ENCODE measurements at places on chromosomes 2 and 18. TPM values are rescaled to one million over a fixed set of nuclear protein-coding genes. Genes with fewer than 3 reads are reported as not detected.

DNA sequence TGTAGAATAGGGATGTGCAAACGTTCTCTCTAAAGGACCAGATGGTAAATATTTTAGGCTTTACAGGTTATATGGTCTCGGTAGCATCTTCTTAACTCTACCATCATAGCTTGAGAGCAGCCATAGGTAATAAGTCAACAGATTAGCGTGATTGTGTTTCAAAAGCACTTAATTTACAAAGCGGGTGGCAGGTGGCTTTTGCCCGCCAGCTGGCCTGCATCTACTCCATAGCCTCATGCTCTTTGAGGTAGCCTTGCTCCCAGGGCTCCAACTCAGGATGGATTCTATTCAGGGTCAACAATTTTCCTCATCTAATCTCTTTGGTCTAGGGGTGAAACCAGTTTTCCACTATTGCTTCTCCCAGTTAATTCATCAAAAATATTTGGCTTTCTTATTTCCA is 5.0 kb upstream of the ATP9B start:
- H3K36me3 ChIP-seq: no peaks in the 10 kb centered on the region
- DNase-seq: no peak
- H3K27ac ChIP-seq: no peak overlapping the region
- H3K4me1 ChIP-seq: no peaks in the 10 kb centered on the region
- no peak overlapping the region for H3K4me3 ChIP-seq
- H3K27me3 ChIP-seq: peaks cover 5% of the 10 kb centered on the region

Gene PTPN4
- total RNA-seq: 52.6 TPM

GRCh38 chr2:43210467-43211303 is 15.7 kb downstream of the ZFP36L2 start:
- H3K4me1 ChIP-seq: no peaks in the 10 kb centered on the region
- no peaks in the 10 kb centered on the region for H3K36me3 ChIP-seq
- no peak overlapping the region for H3K4me3 ChIP-seq
- no peaks in the 10 kb centered on the region for H3K27me3 ChIP-seq
- peak; percentile 48 for DNase-seq

GRCh38 chr18:46398625-46399024 is 258.4 kb downstream of the LOXHD1 start:
- H3K36me3 ChIP-seq: no peaks in the 10 kb centered on the region
- H3K4me1 ChIP-seq: no peaks in the 10 kb centered on the region
- no peak for DNase-seq
- H3K4me3 ChIP-seq: no peak overlapping the region
- H3K27ac ChIP-seq: no peak overlapping the region

Gene HOXD4
- not detected for total RNA-seq

Gene IL36A
- total RNA-seq: not detected

- peaks cover 24% of the 10 kb centered on the region for H3K36me3 ChIP-seq
- H3K4me1 ChIP-seq: peaks cover 11% of the 10 kb centered on the region
- peak overlapping the region; percentile 100 for H3K4me3 ChIP-seq
- no peak for DNase-seq
Measured at GRCh38 chr2:55618025-55618274, 528 bp upstream of the PPP4R3B start.

DNA sequence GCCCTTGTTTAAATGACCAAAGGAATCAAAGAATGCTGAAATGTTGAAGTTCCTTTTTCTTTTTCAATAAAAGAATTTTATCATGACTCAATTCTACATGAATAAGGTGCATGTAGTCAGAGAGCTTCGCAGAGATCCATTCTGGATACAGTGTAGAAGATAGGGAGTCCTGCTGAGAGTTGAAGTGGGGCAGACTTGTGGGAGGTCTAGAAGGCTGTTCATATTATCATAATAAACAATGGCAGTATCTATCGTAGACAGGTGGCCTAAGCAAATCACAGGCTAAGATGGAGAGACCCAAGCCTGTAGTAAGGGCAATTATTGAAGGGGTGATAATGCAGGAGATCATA is 1322.0 kb upstream of the CELF4 start:
- no peak overlapping the region for H3K27ac ChIP-seq
- H3K4me1 ChIP-seq: no peaks in the 10 kb centered on the region
- no peak overlapping the region for H3K4me3 ChIP-seq

- H3K4me1 ChIP-seq: peaks cover 15% of the 10 kb centered on the region
- no peak overlapping the region for H3K27ac ChIP-seq
- no peaks in the 10 kb centered on the region for H3K36me3 ChIP-seq
- H3K4me3 ChIP-seq: no peak overlapping the region
- no peaks in the 10 kb centered on the region for H3K27me3 ChIP-seq
- DNase-seq: peak; percentile 19
Measured at GRCh38 chr18:3027370-3027891, 14.5 kb upstream of the LPIN2 start.

Gene SCN9A
- total RNA-seq: not detected

DNA sequence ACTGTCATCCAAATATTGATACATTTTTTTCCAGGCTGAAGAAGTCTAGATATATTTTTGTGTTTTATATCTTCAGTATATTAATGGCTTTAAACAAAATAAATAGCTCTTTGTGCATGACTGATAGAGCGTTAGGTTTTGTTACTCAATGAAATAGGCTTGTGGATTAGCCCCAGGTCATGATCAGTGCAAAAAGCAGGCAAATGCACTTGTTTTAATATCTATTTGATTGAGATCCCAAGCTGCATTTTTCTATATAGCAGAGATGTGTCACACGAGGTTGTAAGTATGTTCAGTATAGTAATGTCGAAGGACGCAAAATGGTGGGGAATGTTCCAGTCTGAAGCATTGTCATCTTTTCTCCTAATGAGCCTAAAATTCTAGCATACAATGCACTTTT is 198.5 kb downstream of the ZNF407 start:
- H3K27ac ChIP-seq: no peak overlapping the region
- no peak for DNase-seq
- H3K36me3 ChIP-seq: no peaks in the 10 kb centered on the region
- H3K4me3 ChIP-seq: no peak overlapping the region
- no peaks in the 10 kb centered on the region for H3K27me3 ChIP-seq

Gene TRIM43
- not detected for total RNA-seq

DNA sequence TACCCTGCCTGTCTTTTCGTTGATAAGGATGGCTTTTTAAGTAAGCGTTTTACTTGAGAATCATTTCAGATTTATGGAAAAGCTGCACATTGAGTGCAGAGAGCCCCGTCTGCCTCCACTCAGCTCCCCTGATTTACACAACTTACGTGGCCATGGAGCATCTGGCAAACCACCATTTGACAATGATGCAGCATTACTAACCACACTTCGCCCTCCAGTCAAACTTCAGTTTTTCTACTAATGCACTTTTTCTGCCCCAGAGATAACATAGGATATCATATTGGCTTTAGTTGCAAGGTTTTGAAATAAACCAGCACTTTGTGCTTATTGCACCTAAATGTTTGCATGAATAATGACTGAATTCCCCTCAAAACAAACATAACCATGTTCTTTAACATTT is 165.1 kb upstream of the TPO start:
- no peak overlapping the region for H3K4me3 ChIP-seq
- no peak for DNase-seq

DNA sequence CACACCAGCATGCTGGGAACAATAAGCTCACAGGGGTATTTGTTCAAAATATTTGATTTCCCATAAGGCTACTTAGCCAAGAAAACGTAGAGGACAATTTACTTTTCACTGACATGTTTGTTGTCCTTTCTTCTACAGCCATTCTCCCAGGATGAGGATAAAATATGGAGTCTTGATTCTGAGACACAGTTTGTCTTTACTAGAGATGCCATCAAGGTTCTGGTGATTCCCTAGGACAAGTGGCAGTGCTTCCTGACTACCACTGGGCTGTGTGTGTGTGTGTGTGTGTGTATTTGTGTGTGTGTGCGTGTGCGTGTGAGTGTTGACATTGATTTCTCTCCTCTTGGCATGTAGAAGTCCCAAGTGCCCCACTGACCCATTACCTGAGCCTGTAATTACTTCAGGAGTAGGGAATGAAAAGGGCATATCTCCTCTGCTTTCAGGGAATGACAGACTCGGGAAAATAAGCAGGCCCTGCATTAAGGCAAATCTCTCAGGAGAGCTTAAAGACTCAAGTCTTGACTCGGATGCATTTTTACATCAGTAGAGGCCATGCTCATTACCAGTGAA is 761.6 kb downstream of the DCC start:
- H3K4me3 ChIP-seq: no peak overlapping the region
- DNase-seq: no peak
- no peaks in the 10 kb centered on the region for H3K4me1 ChIP-seq
- no peaks in the 10 kb centered on the region for H3K36me3 ChIP-seq
- H3K27ac ChIP-seq: no peak overlapping the region

Gene OSBPL1A
- total RNA-seq: 29.7 TPM

- H3K27ac ChIP-seq: no peak overlapping the region
- H3K27me3 ChIP-seq: no peaks in the 10 kb centered on the region
- H3K4me3 ChIP-seq: no peak overlapping the region
- H3K4me1 ChIP-seq: peaks cover 8% of the 10 kb centered on the region
- no peak for DNase-seq
Measured at GRCh38 chr2:168402531-168402930, 53.5 kb upstream of the CERS6 start.

DNA sequence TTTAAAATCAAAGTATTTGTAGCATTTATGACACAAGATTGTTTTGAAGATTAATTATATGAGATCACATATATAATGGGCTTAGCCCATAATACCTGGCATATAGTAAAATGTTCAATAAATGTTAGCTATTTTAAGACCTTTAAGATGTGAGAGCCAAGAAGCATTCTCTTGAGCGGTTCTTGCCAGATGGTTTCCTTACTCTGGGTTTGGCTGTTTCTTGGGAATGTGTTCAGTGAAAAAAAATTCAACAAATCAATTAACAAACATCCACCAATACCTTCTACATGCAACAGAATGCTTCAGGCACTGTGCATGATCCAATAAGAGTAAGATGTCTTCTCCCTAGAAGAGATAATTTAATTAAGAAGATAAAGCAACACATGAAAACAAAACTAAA is 230.4 kb downstream of the CMPK2 start:
- no peak for DNase-seq
- no peaks in the 10 kb centered on the region for H3K36me3 ChIP-seq
- no peaks in the 10 kb centered on the region for H3K27me3 ChIP-seq
- H3K27ac ChIP-seq: no peak overlapping the region
- peaks cover 2% of the 10 kb centered on the region for H3K4me1 ChIP-seq

DNA sequence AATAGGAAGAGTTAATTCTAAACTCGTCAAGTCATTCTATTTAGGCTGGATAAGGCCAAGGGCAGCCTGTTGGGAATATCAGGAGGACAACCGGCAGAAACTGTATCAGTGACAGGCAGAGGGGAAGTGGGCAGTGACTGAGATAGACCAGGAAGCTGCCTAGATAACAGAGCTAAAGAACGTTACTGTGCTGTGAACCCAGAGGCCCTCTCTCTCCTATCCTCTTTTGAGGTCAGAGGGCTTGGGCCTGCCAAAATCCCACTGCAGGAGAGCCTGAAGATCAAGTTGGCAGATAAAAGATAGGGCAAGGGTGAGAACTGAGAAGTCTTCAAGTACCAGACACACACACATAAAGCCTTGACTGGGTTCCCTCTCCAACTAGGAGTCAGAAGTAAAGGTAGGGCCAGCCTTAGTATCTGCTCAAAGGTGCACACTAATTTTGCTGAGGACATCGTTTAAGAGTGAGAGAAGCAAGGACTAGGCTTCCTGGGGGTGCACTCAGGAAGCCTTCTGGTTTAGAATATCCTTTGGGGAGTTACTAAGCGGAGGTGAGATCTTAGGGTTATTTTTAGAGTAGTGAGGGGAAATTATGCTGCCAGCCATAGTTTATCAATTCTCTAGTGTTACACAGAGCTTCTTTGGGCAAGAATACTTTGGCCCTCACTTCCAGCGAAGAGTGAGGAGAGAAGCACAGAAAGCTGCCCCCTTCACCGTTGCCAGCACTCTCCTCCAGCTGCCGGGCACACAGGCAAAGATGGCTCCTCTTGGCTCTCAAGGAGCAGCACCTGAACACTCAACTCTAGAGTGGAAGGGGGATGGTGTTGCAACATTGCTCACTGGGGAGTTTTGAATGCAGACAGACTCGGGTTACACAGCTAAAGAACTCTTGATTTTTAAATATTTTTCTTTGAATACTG is 9.8 kb downstream of the CAVIN2 start:
- no peak overlapping the region for H3K27ac ChIP-seq
- H3K4me1 ChIP-seq: peaks cover 7% of the 10 kb centered on the region
- DNase-seq: no peak
- H3K4me3 ChIP-seq: no peak overlapping the region
- no peaks in the 10 kb centered on the region for H3K36me3 ChIP-seq

GRCh38 chr2:53905396-53905795 is 45.6 kb upstream of the GPR75 start:
- peaks cover 94% of the 10 kb centered on the region for H3K36me3 ChIP-seq

DNA sequence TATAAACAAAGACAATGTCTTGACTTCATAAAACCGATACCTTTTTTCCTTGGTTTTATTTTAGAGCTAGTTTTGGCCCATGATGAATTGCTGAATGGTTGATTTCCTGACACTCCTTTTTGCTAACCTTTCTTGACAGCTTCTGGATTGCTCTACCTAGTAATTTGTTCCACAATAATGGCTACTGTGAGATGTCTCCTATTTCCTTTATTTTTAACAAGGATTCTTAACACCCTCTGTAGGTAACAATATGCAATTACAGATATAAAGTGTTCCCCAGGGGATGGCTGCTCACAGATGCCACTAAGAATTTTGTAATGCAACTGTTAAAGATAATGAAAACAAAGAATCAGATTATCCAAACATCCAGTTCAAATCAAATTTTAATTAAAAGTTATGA is 100.8 kb upstream of the ATP5MC3 start:
- no peak for DNase-seq
- H3K4me3 ChIP-seq: no peak overlapping the region
- H3K27me3 ChIP-seq: no peaks in the 10 kb centered on the region
- H3K27ac ChIP-seq: no peak overlapping the region
- H3K4me1 ChIP-seq: peaks cover 6% of the 10 kb centered on the region

- H3K4me1 ChIP-seq: no peaks in the 10 kb centered on the region
- no peak overlapping the region for H3K27ac ChIP-seq
- no peaks in the 10 kb centered on the region for H3K27me3 ChIP-seq
Measured at GRCh38 chr2:151120011-151120410, 141.7 kb downstream of the RBM43 start.

DNA sequence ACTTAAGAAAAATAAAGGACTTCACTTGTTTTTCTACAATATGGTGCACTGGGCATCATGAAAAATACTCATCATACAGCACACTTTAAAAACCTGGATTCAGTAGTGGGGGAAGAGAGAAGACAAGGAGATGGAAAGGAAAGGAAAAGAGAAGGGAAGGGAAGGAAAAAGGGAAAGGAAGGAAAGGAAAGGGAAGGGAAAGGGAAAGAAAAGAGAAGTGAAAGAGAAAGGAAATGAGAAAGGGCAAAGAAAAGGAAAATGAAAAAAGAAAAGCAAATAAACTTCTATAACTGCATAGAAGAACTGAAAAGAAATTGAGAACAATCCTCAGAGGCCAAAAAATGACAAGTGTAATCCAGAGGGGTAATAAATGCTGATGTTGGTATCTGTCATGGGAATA is 388.1 kb upstream of the PKDCC start:
- H3K36me3 ChIP-seq: no peaks in the 10 kb centered on the region
- no peak overlapping the region for H3K27ac ChIP-seq
- DNase-seq: no peak
- H3K4me1 ChIP-seq: no peaks in the 10 kb centered on the region
- no peak overlapping the region for H3K4me3 ChIP-seq

GRCh38 chr2:74128206-74128605 is 19.5 kb downstream of the BOLA3 start:
- no peak overlapping the region for H3K4me3 ChIP-seq
- peak; percentile 74 for DNase-seq
- H3K27ac ChIP-seq: no peak overlapping the region
- H3K36me3 ChIP-seq: no peaks in the 10 kb centered on the region
- peaks cover 12% of the 10 kb centered on the region for H3K27me3 ChIP-seq

Gene VWC2L
- not detected for total RNA-seq
